Panc1 (cell line): ENCODE measurements at places on chromosomes 1 and 21. TPM values are rescaled to one million over a fixed set of nuclear protein-coding genes. Genes with fewer than 3 reads are reported as not detected.

VWA1 gene
- 858 TPM for total RNA-seq

DNA sequence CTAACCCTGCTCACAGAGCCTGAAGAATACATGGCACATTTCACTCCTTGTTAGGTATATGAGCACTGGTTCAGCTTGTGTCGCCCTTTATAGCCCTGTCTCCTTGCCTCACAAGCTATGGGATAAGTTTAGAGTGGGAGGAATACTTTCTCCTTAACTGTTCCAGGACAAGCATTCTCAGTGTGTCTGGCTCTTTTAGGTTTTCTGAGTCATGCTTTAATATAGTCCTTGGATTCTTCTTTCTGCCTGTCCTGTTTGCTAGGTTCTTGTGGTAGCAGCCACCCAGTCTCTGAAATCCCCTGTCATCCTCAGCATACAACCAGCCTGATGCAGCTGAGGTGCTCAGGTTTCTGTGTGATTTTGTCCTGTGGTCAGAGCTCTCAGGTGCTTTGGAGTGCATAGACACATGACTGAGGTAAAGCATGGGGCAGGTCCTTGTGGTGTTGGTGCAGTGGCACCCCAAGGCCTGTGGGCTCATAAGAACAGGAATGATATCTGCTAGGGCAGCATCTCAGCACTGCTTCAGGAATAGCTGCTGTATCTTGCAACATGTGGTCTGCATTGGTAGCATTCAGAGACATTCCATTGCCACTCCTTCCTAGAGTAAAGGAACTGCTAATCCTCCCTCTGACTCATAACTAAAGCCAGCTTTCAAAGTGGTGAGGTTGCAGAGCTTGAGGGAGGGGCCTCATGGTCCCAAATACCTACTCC, 14.2 kb upstream of the CASQ2 start:
- H3K4me3 ChIP-seq, result no peak overlapping the region
- no peak for DNase-seq
- no peaks in the 10 kb centered on the region for H3K4me1 ChIP-seq
- H3K27ac ChIP-seq, result no peak overlapping the region
- H3K36me3 ChIP-seq, result no peaks in the 10 kb centered on the region

GRCh38 chr21:36642777-36643176, 56.1 kb upstream of the SIM2 start:
- no peaks in the 10 kb centered on the region for H3K36me3 ChIP-seq
- no peak overlapping the region for H3K4me3 ChIP-seq
- no peak overlapping the region for H3K27ac ChIP-seq
- no peaks in the 10 kb centered on the region for H3K4me1 ChIP-seq

DNA sequence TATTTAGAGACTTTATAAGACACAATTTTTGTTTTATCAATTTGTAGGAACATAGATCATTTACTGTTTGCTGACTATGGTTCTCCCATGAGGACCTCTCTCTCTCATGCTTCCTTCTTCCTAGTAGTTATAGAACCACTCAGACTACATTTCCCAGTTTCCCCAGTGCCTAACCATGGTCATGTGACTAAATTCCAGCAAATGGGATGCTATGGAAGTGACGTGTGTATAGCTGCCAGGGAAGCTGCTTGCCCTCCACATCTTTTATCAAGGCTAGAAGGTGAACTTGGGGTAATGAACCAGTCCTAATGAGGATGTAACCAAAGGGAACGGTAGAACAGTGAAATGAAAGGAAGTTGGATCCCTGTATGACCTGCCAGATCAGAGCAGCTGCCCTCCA, 184.0 kb downstream of the MIS18A start:
- H3K4me3 ChIP-seq, result no peak overlapping the region
- no peak for DNase-seq
- no peaks in the 10 kb centered on the region for H3K36me3 ChIP-seq
- no peaks in the 10 kb centered on the region for H3K27me3 ChIP-seq
- H3K27ac ChIP-seq, result no peak overlapping the region

FALEC gene
- total RNA-seq, result 1.0 TPM

- no peak overlapping the region for H3K27ac ChIP-seq
- H3K4me1 ChIP-seq, result no peaks in the 10 kb centered on the region
- no peak for DNase-seq
- H3K36me3 ChIP-seq, result no peaks in the 10 kb centered on the region
These were observed 34.6 kb upstream of the DNAH14 start for GRCh38 chr1:224894915-224895314.

DNA sequence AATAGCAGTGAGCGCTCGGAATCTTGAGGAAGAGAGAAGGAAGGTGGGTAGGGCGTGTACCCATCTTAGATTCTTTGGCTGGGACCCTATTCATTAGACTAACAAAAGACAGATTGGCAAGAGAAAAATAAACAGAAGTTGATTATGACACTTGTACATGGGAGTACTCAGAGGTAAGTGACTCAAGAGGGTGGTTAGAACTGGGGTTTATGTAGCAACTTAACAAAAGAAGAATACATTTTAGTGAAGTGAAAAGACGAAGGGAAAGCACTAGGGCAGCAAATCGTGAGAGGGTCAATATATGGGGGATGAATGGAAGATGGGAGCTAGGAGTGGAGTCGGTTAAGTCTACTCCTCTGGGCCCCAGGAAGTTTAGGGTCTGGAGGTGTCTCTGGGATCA, 25.8 kb upstream of the RCC2 start:
- no peak overlapping the region for H3K4me3 ChIP-seq
- H3K27me3 ChIP-seq, result no peaks in the 10 kb centered on the region
- peaks cover 4% of the 10 kb centered on the region; the same call in 1 of the 2 replicates for H3K4me1 ChIP-seq

DNA sequence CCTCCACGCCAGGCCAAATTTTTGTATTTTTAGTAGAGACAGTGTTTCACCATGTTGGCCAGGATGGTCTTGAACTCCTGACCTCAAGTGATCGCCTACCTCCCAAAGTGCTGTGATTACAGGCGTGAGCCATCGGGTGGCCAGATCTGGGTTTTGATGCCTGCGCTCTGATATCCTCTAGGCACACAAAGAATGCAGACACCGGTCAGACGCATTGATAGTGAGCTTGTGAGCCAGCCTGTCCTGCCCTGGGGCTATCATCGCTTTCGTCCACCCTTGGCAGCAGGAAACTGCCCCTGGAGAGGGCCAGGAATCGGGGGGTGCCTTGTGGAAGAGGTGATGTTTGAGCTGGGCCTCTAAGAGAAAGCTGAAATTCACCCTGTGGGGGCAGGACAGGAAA, 4.0 kb downstream of the FBLIM1 start:
- DNase-seq, result no peak
- peaks cover 13% of the 10 kb centered on the region for H3K4me1 ChIP-seq
- no peak overlapping the region for H3K4me3 ChIP-seq

KCNN3 gene
- total RNA-seq, result 0.05 TPM

GRCh38 chr1:222109836-222110235, 367.9 kb upstream of the DUSP10 start:
- no peak for DNase-seq
- no peaks in the 10 kb centered on the region for H3K4me1 ChIP-seq
- H3K27ac ChIP-seq, result no peak overlapping the region
- H3K27me3 ChIP-seq, result no peaks in the 10 kb centered on the region; the same call in 1 of the 2 replicates

DNA sequence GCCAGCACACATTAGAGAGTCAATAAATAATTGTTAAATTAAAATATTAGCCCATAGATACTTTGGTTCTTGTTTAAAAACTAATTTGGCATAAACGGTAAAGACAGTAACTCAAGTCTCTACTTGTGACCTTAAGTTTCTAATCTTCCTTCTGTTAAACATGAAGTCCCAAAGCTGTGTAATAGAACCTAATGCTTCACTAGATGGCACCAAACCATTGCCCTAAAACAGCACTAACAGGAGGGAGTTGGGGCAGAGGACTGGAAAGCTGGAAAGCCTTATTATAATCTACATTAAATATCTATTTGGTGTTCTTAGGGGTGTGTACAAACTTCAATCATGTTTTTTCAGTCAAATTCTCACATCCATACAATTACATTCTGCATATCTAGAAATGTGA, 176.7 kb downstream of the OLFM3 start:
- no peaks in the 10 kb centered on the region for H3K4me1 ChIP-seq
- no peak overlapping the region for H3K27ac ChIP-seq
- H3K4me3 ChIP-seq, result no peak overlapping the region
